ENCODE measurements at places on chromosomes 4 and X.

DNA sequence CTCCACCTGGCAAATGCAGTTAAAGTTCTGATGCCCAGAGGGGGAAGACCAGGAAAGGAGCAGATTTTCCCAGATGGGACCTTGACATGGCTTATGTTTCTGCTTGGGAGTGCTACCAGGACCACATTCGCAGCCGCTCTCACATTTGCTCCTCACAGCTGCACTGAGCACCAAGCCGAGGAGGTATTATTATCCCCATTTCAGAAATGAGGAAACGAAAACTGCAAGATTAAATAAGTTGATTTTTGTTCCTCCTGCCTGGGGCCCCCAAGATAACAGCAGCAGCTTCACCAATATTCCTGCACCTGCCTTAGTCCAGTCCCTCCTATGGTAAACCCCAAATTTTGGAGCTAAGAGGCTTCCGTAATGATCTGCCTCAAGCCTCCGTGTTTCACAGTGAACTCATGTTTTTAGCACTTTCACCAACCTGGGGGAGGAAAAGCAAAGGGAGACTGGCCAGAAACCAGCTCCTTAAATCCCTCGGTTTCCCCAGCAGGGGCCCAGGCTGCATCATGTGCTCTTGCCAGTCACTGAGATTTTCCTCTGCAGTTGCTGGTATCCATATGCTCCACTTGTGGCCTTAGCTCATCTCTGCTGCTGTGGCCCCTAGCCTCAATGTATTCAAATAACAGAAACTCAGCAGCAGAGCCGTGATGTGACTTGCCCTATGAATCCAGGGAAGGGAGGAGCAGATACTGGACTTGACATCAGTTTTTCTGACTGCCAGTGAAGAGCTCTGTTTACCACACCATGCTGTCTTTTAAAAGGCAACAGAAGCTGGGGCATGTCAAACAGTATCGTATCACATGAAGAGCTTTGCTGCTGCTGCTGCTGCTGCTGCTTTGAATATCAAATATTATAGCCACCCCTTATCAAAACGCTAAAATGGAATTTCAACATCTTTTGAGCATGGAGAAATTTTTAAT is 95.5 kb upstream of the KLHL13 start:
- DNase-seq = no peak

DNA sequence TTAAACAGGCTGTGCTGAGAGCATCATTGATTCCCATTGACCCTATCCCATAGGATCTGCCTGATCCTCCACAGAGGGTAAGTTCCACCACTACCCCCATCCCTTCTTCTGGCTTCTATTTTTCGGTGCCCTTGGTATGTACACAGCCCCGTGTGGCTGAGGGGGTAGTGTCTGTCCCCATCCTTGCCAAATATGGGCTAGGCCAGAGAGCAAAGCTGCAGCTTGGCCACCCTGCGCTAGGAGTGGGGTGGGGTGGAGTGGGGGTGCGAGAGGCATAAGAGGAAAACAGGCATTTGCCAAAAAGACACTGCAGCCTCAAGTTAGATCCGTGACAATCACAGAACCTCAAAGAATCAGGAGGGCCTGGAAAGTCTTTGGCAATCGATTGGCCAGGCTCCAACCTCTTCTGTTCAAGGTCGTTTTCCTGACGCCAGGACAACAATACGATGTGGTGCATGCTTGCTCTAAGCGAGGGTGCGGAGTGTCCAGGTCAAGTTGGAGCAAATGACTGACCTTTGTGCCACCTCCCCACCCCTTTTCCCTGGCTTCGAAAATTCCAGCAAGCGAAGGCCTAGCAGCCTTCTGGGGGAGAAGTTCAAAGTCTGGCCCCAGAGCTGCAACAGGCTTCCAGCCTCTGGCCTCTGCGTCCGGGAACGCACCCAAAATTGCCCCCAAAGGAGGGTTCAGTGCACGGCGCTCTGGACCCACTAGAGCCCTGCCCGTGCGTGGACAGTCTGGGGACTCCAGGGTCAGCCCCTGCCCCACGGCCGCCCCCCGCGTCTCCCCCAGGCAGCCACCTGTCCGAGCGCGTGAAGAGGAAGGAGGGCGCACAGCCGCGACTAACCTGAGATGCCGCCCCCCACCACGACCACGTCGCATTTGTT is 598 bp downstream of the MAOB start:
- no peak for DNase-seq

DNA sequence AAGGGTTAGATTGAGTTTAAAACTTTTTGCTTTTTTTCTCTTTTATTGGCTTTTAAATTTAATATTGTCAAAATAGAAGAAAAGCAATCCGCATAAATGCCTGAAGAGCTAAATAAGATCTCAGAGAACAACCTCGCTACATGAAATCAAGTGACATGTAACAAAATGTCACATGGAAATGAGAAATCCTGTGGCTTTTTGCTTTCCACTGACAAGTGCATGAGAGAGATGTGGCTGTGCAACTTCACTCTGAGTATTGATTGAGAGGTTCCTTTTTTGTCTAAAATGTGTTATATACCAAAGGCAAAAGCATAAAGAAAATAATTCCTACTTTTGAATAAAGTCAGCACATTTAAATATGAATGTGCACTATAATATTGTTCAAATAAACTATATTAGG is 263.5 kb downstream of the MAPK10 start:
- no peak for DNase-seq

- no peak for DNase-seq
These were observed 15.8 kb downstream of the HTRA3 start for GRCh38 chr4:8285143-8285975.

DNA sequence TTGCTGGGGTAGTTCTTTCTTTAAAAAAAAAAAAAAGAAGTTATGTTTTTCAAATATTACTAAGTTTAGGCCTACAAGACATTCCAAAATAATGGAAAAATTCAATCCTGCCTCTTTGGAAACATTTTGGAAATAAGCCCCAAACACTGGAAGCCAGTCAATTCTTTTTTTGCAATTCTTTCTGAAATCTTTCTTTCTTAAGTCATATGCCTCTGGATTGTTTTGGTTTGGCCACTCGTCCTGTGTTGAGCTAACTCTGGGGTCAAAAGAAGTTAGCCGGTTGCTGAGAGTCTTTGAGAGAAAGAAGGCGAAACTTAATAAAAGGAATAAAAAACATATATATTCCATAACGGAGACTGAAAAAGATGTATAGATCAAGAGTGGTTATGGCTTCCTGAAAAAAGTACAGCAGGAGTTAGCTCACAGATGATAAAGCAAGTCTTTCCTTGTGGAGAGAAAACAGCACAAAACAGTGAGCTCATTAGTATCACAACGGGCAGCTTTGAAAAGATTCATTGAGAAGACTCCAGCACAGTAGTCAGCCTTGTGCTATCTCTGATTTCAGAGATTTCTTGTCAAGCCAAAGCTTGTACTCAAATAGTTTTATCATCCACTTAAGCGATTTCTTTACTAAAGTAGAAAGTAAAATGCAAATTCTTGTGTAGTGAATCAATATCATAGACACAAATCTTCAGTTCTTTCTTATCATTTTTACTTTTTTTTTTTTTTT is 64.8 kb downstream of the PLS3 start:
- no peak for DNase-seq

DNA sequence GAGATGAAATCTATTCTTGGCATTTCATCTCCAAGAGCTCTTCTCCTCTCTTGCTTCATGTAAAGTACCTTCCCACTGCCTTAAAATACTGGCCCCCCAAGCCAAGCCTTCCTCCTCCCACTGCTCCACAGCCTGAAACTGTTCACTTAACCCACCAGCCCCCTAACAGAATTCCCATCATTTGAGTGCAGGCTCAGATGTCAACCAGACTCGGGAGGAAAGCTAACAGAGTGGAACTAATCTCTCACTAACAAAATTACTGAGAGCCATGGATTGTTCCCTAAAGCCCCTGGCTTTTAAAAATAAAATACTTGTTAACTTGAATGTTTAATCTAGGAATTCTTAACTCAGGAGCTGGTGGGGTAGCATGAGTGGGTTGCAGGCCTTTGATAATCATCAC is 7.1 kb upstream of the DCUN1D4 start:
- no peak for DNase-seq

GRCh38 chrX:109270580-109271484 is 211.1 kb downstream of the GUCY2F start:
- DNase-seq = no peak

DNA sequence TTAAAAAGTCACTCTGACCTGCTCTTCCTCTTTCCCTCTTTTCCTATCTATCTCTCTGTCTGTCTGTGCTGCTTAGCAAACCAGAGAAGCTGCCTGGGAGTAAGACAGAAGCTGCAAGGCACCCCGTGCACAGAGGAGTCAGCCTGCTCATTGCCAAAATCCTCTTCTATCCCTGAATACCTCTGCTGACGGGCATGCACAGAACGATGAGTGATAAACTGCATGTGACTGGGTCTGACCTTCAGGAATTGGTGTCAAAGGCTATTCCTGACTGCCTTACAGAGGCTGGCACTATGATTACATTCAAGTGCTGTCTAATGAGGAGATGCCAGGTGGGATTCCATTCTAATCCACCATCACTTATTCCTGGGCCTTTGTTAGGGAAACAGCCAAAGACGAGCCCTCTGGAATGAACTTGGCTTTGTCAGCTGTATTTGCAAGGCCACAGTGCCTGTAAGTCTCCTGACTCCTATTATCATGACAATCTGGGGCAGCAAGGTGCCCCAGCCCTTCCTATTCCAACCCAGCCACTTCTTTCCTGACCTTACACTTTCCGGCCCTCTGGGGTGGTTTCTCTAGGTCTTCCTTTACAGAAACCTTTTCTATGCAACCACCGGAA is 45.4 kb upstream of the CTAG2 start:
- no peak for DNase-seq

DNA sequence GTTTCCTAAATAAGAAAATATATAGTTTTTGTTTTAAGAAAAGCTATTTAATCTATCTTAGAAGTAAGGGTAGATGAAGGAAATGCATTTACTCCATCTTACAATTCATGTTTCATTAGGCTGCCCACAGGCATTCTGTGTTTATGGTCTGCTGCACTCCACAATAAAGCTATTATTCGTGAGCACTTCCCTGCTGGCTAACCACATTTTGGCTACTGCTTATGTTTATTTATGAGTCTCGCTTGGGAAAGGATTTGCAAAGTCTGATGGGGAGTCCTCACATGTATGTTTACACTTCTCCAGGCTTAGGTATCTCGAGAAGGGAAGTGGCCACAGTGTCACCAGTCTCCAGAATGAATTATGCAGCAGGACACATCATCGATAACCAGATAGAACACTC is 260.8 kb upstream of the VCX start:
- DNase-seq = no peak

GRCh38 chr4:118743867-118744266 is 58.7 kb downstream of the METTL14 start:
- no peak for DNase-seq

DNA sequence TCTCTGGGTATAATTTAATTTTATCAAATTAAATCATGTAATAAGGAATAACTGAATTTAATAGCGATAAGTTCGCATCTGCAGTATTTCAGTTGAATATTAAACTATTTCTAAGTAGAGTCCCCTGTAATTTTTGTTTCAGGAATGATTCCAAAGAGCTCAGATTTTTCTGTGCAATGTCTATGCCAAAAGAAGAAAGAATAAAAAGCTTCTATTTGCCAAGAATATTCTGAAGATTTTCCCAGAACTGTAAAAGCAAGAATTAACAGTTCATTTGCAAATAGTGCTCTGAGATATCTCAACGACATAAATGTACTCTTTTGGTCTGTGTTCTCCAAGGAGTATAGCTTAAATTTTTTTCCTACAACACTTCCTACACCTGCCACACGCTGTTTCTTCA is 1242.8 kb upstream of the DIAPH2 start:
- no peak for DNase-seq

GRCh38 chrX:45803383-45803921 is 602.8 kb upstream of the DIPK2B start:
- DNase-seq = peak; percentile 33

DNA sequence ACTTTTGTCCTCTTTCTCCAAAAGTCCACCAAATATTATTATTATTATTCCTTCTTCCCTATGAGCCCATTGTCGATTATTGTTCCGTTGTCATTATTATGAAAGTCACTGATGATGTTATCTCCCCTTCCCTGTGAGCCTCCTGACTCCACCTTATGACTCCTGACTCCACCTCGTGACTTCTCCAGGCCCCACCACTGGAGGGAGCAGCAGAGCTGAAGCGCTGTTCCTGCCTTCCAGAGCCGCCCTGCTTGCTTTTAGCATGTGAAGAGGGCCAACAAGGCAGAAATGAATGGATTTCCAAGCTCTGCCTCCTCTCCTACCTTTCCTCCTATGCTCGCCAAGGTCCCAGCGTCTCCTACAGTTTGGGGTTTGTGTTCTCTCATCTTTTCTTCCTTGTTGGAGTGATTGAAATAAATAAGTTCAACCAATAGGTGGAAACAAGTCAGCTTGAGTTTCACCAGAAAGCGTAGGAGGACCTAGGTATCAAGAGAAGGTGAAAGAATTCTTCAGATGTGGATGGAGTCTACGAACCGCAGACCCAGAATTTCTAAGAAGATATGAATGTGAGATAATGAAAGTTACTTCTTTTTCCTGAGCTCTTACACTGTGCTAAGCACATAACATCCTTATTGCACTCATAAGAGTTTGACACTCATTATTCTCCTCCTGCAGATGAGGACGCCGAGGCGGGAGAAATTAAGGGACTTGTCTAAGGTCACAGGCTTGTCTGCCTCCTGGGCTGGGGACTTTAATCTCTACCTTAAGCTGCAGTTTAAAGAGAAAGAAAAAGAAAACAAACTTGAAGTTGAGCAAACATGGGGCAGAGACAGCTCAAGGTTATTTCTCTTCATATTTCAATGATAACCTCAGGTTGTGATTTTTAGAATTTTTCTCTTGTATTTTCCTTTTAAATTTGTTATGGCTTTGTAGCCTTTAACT is 26.1 kb downstream of the IGSF1 start:
- DNase-seq = peak; percentile 13

DNA sequence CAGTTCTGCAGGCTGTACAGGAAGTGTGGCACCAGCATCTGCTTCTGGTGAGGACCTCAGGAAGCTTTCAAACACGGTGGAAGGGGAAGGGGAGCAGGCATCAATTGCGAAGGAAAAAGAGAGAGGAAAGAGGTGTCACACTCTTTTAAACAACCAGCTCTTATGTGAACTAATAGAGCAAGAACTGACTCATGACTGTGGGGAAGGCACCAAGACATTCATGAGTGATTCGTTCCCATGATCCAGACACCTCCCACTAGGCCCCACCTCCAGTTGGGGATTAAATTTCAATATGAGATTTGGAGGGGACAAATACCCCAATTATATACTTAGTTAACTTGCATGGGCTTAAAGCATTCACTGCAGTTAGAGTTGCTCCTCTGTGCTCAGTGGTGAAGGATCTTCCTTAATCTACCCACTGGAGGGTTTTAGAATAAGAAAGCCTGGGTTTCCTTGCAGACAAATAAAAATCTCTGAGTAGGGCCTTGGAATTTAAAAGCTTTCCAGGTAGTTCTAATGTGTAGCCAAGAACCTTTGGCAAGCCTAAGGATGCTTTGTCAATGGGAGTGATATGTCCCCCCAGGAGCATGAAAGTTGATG is 60.0 kb downstream of the SYNPO2 start:
- no peak for DNase-seq

GRCh38 chrX:69314436-69315348 is 149.4 kb upstream of the PJA1 start:
- DNase-seq = no peak

DNA sequence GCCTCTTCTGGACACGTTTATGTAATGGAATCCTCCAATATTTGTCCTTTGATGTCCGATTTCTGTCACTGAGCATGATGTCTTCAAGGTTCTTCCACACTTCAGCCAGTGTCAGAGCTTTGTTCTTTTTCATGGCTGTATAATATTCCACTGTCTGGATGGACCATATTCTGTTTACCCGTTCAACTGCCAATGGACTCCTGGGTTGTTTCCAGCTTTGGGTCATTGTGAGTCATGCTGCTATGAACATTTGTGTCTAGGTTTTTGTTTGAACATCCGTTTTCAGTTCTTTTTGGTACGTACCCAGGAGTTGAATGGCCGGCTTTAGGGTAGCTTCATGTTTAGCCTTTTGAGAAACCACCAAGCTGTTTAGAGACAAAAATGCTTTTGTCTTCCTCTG is 93.2 kb downstream of the SHOX start:
- DNase-seq = no peak
